Nephron progenitor cell (in vitro differentiated cells): ENCODE measurements at places on chromosomes 16 and 17.

- DNase-seq = no peak
Measured at GRCh38 chr17:61699694-61700093, 108.7 kb upstream of the NACA2 start.

DNA sequence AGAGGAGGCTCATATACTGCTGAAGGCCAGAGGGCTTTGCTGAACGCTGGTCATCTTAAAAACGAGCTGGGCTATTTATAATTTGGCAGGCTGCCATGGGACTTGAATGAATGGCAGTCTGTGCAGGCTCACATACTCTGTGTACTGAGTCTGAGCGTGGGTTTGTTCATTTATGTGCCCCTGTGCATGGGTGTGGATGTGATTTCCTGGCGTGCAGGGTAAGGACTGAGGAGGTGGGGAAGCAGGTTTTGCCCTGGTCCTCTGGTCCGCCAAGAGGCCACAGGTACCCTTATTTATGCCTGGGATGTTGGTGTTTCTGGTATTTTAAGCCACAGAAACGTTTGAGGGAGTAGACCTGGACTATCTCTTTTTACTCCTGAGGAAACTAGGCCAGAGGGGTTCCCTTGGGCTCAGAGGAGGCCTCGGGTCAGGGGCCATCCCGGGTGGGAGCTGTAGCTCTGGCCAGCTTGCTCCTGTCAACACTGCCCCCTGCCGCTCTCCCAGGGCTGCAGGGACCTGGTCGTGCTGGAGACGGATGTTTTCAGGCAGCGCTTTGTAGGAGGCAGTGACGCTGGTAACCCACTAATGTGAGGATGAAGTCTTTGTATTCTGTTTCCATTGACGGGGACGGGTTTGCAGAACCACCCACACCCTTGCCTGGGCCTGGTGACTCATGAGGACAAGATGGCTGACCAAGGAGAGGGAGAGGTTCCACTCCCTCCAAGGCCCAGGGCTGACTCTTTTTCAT lies 184.4 kb downstream of the MSI2 start:
- DNase-seq = peak; percentile 74

GRCh38 chr17:43366891-43367736 lies 31.7 kb upstream of the ARL4D start:
- DNase-seq = peak; percentile 46

DNA sequence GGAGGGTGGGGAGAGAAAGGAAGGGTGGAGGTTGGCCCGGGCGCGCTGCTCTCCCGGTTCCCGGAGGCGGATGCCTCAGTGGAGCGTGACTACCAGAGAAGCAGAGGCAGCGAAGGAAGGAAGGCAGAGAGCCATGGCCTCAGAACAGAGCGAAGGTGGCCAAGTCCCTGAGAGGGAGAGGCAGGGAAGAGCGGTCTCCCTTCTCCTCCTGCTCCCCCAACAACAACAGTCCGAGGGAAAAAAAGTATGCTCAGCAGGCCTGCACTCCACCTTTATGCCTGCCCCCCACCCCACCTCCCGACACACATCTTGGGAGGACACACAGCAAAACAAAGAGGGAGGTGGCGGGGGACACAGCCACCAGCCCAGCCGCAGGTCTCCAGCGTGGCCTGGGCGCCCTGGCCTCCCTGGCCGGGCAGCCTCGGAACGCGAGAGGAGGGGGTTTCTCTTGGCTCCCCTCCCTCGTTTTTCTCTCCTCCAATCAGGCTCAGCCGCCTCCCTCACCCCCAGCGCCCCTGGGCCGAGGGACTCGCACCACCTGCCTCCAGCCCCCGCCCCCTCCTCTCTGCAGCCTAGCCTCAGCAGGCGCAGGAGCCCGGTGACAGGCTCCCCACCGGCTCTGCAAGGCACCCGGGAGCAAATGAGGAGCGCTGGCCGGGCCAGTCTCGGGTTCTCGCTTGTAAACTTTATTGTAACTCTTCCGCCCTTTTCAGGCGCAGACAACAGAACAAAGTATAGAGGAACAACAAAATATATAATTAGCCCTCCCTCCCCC lies 1.1 kb upstream of the HOXB7 start:
- DNase-seq = peak; percentile 82

GRCh38 chr17:79695797-79696609 lies 34.7 kb upstream of the ENPP7 start:
- no peak for DNase-seq

- no peak for DNase-seq
Measured at GRCh38 chr17:58304750-58305486, 23.7 kb downstream of the TSPOAP1 start.

DNA sequence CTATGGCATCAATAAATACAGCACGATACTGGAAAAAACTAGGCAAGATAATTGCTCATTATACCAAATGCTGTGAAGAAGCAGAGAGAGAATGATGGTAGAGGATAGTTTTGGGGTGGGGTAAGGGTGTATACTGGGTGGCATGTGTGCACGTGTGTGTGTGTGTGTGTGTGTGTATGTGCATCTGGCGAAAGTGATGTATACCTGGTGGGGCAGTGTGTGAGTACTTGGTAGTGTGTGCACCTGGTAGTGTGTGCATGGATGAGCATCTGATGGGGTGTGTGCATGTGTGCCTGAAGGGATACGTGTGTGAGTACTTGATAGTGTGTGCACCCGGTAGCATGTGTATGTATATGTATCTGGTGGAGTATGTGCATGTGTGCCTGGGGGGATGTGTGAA lies 347.3 kb downstream of the CPPED1 start:
- no peak for DNase-seq

DNA sequence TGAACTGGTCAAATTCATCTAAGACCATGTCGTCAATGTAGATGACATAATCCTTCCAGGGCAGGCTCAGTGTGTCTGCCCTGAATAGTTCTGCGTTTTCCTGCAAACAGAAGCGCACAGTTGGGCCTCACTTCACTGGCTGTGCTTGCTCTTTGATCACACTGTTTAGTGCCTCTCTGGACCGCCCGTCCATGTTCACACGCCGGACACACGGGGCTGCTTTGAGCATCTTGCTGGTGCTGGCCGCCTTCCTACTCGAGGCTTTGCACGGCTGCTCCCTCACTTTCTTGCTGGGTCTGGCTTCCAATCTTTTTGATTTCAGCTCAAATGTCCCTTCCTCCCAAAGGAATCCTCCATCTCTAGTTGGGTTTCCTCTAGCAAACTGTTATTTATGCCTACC lies 37.4 kb downstream of the DNAH17 start:
- DNase-seq = no peak

DNA sequence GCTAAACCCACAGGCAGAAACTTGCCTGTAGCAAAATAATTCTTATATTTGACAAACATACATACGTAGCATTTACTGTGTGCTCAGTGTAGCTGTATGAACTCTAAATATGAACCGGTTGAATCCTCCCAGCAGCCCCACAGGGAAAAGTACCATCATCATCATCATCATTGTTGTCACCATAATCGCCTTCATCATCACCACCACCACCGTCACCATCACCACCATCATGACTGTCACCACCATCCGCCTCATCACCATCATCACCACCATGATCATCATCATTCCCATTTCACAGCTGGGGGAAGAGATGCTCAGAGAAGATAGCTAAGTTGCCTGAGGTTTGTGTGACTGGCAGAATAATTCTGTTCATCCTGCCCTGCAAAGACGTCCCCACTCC lies 81.7 kb downstream of the IRF8 start:
- no peak for DNase-seq

- no peak for DNase-seq
Measured at GRCh38 chr16:69036399-69037091, 68.9 kb upstream of the HAS3 start.

DNA sequence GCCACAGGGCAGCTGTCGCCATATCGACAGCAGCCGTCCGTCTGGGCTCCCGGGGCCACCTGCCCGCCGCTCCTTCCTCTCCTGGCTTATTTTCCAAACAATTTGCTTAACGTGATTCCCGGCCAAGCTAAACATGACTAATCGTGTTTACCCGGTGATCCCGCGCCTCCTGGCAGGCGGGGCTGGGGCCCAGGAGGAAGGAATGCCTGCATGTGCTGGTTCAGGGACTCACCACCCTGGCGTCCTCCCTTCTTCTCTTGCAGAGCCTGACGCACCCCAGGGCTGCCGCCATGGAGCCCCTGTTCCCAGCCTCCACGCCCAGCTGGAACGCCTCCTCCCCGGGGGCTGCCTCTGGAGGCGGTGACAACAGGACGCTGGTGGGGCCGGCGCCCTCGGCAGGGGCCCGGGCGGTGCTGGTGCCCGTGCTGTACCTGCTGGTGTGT lies 6.1 kb downstream of the SSTR5 start:
- DNase-seq = no peak

DNA sequence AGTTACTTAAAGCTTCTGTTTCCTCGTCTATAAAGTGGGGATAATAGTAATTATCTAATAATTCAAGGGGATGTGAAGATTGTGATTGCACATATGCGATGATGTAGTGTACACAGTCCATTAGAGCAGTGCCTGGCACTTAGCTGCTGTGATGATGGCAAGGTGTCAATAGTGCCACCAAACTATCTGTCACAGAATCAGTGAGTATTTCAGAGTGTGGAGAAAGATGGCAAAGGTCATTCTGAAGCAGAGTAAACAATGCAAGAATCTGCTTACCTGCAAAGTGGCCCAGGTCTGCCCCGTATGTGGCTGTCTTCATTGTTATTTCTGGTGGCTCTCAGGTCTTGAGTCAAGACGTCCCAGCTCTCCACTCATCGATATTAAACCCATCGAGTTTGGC lies 15.1 kb downstream of the SYT17 start:
- no peak for DNase-seq

GRCh38 chr17:56111706-56112485 lies 41.4 kb upstream of the ANKFN1 start:
- no peak for DNase-seq

- DNase-seq = no peak
Measured at GRCh38 chr16:70694088-70694867, 8.4 kb upstream of the MTSS2 start.

DNA sequence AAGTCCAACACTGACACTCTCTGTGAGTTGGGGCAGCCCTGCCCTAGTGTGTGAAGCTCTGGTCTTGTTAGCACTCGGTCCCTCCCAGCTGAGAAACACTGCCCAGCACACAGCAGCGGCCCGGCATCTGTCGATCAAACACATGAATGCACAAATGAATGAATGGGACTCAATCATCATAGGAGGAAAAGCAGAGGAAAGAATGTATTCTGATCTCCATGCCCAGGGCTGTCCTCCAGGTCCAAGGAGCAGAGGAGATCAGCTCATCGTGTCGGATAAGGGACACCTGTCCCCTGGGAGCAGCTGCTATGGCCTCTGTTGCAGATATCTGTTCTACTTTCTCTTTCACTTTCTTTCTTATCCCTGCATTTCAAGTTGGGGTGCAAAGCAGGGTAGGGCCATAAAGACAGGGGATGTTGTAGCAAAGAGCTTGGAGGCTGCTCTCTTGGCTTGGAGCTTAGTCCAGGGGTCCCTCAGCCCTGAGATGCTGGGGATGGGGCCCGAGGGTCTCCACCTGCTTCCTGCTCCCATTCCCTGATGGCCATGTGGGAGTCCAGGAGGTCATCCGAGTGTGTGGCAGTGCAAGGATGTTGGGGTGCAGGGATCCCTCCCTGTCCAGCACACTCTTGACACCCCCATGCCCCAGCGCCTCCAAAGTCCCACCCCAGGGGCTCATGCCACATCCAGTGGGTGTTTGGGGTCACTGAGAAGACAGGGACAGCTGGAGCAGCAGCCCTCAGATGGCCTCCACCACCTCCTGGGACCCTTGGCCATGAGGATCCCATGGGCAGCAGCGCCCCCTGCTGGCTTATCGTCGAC lies 88.2 kb downstream of the IRF8 start:
- peak; percentile 56 for DNase-seq

DNA sequence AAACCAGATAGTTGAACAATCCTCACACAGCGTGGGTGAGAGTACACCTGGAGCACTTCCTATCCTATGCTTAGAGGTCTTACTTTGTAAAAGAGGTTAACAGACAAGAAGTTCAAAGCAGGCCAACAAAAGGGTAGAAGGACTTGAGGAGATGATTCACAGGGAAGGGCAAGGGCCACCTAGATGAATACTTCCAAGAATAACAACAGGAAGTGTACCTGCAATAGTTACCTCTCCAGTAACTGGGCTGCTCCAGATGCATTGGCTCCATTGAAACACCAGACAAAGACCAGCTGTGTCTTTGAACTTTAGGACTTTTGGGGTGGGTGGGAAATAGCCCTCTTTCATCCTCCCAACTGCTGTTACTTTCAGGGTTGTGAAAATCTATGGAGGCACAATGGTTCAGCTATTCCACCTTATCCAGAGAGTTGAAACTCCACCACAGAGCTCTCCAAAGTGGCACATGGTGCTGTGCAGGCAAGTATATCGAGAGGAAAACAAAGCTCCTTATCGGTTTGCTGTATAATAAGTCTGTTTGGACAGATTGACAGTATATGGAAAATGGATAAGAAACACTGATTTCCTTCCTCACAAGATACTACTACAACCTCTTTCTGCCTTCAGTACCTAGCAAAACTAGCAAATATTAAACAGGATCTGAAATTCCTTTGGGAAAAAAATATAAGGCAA lies 22.7 kb downstream of the RNF43 start:
- no peak for DNase-seq

DNA sequence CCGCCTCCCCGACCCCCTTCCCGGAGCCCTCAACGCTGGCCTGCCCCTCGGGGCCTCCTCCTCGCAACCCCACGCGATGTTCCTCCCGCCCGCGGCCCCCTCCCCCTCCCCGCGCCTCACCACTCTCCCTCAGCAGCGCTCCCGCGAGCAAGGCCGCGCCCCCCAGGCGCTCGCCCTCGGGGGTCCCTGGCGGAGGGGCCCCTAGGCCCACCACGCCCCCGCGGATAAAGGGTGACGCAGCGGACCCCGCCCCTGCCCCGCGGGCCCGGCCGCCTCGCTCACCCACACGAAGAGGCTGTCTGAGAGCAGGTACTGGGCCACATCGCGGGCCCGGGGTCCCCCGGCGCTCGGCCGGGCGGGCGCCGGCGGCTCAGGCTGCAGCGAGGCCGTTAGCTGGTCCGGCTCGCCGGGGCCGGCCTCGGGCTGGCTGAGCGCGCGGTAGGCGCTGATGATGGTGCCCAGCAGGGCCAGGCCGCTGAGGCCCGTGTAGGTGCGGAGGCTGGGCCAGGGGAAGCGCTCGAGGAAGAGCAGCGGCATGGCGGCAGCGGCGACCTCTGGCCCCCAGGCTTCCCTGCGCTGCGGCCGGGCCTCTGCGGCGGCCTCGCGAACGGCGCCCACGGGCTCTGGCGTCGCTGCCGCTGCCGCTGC lies 430 bp downstream of the AMFR start:
- peak; percentile 67 for DNase-seq

DNA sequence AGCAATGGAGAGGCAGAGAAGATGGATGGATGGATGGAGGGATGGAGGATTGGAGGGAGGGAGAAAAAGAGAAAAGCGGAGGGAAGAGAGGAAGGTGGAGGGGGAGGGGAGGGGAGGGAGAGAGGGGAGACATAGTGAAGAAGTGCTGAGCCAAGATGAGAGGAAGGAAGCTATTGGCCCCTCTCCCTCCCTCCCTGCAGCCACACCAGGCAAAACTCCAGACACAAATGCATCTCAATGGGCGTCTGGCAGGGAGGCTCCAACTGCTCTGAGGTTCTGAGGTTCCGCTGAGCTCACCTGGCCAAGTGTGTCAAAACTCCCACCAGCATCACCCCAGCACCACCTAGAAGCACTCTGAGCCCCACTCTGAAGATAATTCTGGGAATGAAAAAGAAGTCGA lies 26.9 kb upstream of the PHB1 start:
- DNase-seq = no peak

- no peak for DNase-seq
Measured at GRCh38 chr16:79151-80054, 1.4 kb downstream of the MPG start.

GRCh38 chr17:10309003-10309974 lies 63.5 kb downstream of the MYH13 start:
- no peak for DNase-seq

- peak; percentile 57 for DNase-seq
Measured at GRCh38 chr16:11915114-11915643, 577 bp downstream of the GSPT1 start.
